Spleen (tissue), 13 donors: ENCODE measurements at places on chromosomes 5 and 9. TPM values are rescaled to one million over a fixed set of nuclear protein-coding genes. Genes with fewer than 3 reads are reported as not detected.

- no peak for DNase-seq
These were observed 263.4 kb upstream of the ACTBL2 start for GRCh38 chr5:57745700-57746651.

The TAF11L6 gene
- not detected for total RNA-seq

The AQP7 gene
- 2.6 TPM for total RNA-seq

DNA sequence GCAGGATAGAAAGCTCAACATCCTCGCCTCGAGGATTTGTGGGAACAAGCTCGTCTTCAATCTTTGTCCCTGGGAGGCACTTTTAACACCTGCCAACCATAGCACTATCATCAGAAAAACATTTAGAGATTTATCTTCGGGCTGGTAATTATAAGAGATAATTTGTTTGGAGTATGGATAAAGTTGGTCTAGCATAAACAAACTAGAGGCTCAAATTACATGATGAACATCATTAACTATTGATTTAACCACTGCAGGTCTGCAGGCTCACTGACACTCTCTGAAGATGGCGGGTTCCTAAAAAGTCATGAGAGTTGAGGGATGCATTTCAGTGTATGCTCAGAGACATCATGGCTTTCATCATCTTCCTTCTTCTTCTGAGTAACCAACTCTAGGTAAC is 25.8 kb upstream of the PCA3 start:
- DNase-seq, result no peak

The STX17 gene
- 45.4 TPM for total RNA-seq

DNA sequence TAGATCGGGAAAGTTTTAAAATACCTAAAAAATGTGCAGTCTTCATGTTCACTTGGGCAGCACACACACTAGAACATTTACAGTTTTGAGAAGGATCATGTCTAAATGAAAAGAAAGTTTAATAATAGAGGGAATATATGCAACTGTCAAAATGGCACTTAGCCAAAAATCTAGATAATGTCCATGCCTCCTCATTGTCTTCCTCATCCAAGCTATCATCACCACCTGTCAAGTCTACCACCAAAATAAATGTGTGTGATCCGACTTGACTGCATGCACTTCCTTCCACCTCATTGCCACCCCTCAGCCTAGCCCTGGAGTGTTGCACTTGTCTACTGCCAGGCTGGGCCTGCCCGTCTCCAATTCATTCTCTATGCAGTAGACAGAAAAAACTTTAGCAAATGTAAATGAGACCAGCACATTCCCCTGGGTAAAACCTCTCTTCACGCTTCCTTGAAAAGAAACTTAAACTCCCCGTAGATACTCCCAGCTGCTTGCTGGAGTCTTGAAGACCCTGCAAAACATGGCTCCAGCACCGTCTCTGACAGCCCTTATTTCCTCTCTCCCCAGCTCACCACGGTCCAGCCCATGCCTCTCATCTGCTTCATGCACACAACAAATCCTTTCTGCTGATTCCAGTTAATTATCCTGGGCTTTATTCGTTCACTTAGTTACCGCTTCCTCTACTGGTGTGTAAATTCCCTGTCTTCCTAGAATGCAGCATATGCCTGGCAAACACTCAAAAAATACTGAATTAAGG is 66.9 kb downstream of the FANCC start:
- DNase-seq, result no peak

DNA sequence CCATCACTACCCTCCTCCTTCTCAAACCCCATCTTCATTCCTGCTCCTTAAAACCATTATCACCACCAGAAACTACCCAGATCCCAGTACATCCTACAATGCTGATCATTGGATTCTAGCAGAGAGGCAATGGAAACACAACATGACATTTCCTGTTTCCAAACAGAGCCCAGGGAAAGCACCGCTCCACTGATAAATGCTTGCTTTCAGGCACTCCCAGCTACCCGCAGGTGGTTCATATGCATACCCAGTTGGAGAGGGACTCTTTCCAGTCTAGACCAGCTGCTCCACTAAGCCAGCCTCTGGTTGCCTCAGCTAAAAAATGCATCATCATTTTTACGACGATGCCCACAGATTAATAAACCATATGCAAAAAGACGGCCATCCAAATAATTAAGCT is 39.2 kb upstream of the ACO1 start:
- no peak for DNase-seq

DNA sequence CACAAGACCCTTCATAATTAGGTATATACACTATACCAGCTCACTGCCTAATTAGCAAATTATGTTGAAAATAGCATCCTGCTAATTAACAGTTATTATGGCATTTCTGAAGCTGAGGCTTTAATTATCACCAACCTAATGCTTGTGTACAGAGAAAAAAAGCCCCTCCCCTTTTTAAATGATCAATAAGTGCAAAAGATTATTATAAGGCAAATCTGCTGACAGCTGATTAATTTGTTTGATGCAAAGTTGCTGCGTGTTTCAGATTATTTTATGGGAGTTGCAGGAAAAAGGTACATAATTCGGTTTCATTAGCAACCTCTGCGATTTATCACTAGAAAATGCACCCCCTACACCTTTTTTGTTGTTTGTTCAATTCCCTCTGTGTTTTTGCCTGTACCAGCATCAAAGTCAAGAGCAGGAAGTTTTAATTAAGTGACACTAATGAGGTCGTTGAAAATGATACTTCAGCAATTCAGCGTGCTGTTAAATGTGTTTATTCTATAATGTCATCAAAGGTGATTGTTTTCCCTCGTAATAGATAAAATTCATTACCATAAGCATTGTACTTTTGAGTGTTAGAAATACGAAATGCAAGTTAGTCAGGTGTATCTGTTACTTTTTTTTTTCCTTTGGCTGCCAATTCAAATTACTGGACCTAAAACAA is 170.0 kb downstream of the EBF1 start:
- DNase-seq, result no peak

The RNF224 gene
- not detected for total RNA-seq

The RMI1 gene
- 13.4 TPM for total RNA-seq

The DIPK1B gene
- 5.2 TPM for total RNA-seq

GRCh38 chr5:1541702-1542400 is 18.1 kb upstream of the LPCAT1 start:
- DNase-seq, result no peak

GRCh38 chr5:142421228-142421617 is 96.4 kb upstream of the SPRY4 start:
- no peak for DNase-seq

The PLAC8L1 gene
- total RNA-seq, result not detected

DNA sequence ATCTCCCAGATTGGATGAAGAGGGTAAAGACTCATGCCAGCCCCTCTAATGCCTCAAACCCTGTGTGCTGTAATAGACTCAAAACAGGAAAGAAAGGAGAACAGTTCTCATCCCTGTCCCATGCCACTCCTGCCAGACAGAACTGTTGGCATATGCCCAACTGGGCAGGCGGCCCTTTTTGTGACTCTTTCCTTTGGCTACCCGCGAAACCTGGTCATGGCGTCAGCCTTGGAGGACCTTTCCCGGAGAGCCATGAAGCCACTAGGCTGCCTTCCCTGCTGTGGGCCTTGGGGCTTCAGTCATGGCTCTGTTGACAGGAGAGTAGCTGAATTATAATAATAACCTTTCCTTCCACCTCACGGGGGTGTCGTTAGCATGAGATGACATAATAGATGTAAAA is 75.9 kb upstream of the SEMA6A start:
- DNase-seq, result no peak

- DNase-seq, result no peak
These were observed 52.4 kb downstream of the FAM170A start for GRCh38 chr5:119681734-119682133.

GRCh38 chr5:92800365-92800764 is 780.7 kb downstream of the NR2F1-AS1 start:
- DNase-seq, result no peak
